ENCODE measurements at places on chromosomes 11 and 22.

DNA sequence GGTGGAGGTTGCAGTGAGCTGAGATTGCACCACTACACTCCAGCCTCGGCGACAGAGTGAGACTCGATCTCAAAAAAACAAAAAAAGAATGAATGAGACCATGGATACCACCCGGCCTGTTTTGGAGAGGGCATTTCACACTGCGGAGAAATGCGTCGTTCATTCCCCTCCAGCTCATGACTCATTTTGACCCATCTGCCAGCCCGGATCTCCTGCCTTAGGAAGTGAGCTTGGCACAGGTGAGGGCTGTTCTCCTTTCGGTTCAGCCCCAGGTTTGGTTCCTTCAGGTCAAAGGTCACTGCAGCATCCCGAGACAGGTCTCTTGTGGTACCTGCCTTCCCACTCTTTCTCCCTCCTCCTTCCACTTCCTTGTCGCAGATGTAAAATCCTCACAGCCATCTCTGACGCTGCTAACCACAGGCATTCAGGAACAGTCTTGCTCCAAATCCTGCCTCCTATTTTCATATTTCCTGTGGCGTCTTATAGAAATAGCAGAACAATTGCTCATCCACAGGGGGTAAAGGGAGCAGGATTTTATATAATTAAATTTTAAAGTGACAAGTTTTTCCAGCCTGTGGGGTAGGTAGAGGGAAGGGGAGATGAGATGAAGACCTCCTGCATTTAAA lies 517.9 kb downstream of the NTM start:
- DNase-seq, result no peak

DNA sequence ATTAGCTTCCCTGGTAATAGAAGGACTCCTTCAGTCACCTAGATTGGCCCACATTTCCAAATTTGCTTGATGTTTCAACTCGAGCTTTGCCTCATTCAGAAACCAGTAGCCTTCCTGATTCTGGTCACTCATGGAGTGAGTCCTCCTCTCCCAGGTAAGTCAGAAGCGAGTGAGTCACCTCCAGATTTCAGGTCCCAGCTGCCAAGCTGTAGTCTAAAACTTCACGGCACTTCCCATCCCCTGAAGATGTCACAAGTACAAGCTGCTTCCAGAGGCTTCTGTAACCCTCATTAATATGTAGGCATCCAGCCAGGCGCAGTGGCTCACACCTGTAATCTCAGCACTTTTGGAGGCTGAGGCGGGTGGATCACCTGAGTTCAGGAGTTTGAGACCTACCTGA lies 23.5 kb downstream of the ARHGAP8 start:
- no peak for DNase-seq

DNA sequence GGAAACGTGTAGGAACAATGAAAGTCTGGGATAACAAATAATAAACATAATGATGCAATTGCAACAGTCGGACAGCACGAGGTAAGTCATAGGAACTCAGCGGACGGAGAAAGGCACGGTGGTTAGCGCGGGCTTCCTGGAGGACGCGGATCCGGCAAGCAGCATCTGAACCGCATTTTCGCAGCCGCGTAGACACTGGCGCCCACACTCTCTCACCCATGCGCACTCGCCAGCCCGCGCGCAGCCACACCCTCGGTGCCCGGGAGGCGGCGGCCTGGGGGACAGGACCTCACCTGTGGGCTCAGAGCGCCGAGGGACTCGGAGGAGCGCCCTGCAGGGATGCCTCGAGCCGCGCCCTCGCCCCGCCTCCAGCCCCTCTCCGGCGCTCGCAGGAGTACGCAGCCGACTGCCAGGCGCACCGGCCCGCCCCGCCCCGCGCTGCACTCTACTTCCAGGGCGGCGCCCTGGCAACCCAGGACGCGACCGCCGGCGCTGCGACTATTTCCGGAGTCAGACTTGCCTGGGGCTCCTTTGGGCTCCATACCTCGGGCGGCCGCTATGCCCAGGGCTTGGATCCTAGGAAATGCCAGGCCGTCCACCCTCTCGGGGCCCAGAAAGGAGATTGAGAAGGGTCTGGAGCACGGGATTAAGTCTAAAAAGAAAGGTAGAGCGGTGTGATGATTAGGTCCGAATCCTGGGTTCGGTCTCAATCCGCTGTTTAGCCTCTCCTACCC lies at the start of gene TTLL1:
TSS of gene TTLL1 (minus strand) at position 408 of the 734 bp plus-strand sequence. CDS start 13,805 bp downstream, outside the sequence.
- peak; percentile 63 for DNase-seq

- no peak for DNase-seq
These were observed 13.9 kb downstream of the OR5B3 start for GRCh38 chr11:58392746-58393145.

- DNase-seq, result no peak
These were observed 165.4 kb downstream of the AASDHPPT start for GRCh38 chr11:106242718-106243415.
